ENCODE measurements at places on chromosomes 11 and 22.

- no peak for DNase-seq
Observed at GRCh38 chr22:39498802-39499201, 3.3 kb upstream of the MIEF1 start.

- DNase-seq, result no peak
Observed at GRCh38 chr11:73389134-73389525, 12.9 kb downstream of the RELT start.

DNA sequence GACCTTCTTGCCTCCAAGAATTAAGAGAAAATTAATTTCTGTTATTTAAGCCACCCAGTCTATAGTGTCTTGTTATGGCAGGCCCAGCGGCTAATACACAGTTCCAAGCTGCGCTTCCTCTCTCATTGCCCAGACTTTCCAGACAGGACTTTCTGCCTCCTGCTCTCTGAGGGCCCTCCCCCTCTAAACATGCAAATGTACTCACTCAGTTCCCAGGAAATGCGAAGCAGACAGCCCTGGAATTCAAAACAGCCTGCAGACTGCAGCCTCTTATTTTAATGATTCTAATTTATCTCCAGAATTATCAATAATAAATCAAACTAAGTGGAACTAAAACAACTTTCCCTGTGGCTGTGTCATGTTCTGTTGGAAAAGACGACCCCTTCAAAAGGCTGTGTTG is 115.5 kb upstream of the ISX start:
- no peak for DNase-seq

DNA sequence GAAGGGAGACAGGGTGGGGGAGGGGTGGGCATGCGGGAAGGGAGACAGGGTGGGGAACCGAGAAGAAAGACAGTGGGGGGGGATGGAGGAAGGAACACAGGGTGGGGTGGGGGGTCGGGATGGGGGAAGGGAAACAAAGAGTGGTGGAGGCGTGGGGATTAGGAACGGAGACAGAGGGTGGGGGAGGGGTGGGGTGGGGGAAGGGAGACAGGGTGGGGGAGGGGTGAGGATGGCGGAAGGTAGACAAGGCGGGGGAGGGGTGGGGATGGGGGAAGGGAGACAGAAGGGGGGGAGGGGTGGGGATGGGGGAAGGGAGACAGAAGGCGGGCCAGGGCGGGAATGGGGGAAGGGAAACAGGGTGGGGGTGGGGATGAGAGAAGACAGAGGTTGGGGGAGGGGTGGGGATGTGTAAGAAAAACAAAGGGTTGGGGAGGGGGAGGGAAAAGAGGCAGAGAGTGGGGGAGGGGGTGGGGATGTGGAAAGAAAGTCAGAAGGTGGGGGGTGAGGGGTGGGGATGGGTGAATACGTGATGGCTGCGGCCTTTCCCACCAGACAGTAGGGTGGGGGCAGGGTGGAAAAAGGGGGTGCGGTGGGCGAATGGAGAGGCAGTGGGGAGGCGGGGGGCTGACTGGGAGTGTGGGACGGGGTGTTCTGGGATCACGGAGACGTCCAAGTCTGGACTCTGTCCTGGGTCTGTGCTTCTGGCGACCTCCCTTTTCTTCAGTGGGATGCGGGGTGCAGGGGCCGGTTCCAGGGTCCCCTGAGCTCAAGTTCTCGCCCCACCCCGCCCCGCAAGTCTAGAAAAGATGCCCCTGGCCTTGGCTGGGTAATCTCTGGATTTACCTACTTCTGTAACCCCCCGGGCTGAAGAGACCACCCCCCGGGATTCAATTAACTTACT is 744 bp downstream of the PRAME start:
- DNase-seq, result no peak
